GM12891 (cell line): ENCODE measurements at places on chromosomes 6 and 20.

- no peak for DNase-seq
Observed at GRCh38 chr6:134701301-134701700, 248.6 kb downstream of the ALDH8A1 start.

DNA sequence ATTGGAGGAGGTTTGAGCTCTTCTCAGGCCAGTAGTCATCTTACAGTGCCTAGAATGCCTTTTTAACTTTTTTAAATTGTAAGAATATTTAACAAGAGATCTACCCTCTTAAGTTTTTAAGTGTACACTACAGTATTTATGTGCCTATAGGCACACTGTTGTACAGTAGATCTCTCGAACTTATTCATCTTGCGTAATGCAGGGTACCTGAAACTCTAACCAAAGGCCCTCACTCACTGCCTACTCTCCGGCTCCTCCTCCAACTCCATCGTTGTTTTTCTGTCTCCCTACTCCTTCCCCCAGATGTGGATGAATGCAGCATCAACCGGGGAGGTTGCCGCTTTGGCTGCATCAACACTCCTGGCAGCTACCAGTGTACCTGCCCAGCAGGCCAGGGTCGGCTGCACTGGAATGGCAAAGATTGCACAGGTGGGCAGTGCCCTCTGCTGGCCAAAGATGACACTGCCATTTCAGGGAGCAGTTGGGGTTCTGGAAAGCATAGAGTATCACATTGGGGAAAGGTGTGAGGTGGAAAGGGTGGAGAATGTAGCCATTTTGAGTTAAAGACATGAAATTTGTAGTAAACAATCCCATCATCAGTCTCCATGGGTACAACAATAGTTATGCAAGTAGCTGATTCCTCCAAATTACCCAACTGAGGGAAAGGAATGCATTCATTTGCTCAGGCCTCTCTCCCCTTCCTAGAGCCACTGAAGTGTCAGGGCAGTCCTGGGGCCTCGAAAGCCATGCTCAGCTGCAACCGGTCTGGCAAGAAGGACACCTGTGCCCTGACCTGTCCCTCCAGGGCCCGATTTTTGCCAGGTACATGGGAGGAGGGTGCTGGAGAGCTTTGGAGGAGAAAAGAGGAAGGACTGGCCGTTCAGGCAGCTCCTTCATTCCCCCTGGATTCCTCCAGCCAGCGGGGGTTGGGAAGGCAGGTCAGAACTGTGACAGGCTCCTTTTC, 18.4 kb upstream of the ZNF76 start:
- DNase-seq = peak; percentile 83

- no peak for DNase-seq
Observed at GRCh38 chr20:58667975-58668374, 16.9 kb downstream of the STX16 start.

DNA sequence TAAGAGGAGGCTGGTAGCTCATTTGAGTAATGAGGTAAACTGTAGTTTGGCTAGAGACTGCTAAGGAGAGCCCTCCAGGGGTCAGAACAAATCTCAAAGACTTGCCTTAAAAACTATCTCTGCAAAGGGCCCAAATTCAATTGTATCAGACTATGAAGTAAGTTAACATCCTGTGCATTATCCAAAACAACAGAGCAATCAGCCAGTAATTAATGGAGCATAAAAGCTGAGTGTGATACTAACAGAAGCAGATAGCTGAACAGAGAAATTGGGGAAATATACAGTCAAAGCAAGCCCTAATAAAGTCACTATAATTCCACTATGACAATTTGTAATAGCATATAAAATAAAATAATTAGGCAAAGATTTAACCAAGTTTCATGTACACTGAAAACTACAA, 45.8 kb upstream of the TNFRSF21 start:
- DNase-seq = no peak

- no peak for DNase-seq
Observed at GRCh38 chr20:43538878-43539700, 19.7 kb upstream of the SGK2 start.

- peak; percentile 20 for DNase-seq
Observed at GRCh38 chr6:138455746-138456400, 43.4 kb downstream of the NHSL1 start.

GRCh38 chr6:25699649-25700048, 47.6 kb downstream of the SCGN start:
- DNase-seq = no peak

DNA sequence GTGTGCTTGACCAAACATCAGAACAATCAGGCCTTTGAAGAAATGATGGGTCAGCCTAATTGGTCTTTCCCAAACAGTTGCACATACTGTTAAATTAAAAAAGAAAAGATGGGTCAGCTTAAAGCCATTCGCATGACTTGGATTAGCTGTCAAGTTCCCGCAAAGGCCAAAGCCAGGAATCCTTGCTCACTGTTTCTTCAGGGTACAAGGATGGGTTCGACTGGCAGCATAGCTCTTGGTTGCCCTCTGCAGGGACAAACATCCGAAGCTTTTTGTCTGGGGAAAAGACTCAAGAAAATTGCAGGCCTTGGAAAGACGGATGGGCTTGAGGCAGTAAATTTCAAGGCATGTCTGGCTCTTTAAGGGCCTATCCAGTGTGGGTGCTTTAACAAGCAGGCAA, 168.0 kb downstream of the HDGFL1 start:
- no peak for DNase-seq

GRCh38 chr6:169932491-169932890, 181.1 kb downstream of the ERMARD start:
- DNase-seq = no peak

GRCh38 chr20:57808264-57809070, 98.7 kb upstream of the PMEPA1 start:
- DNase-seq = no peak

GRCh38 chr6:69795469-69796072, 1.2 kb downstream of the LMBRD1 start:
- no peak for DNase-seq

GRCh38 chr6:98498866-98499265, 335.5 kb upstream of the POU3F2 start:
- DNase-seq = no peak
